MCF 10A (cell line): ENCODE measurements at places on chromosomes 1 and 21.

DNA sequence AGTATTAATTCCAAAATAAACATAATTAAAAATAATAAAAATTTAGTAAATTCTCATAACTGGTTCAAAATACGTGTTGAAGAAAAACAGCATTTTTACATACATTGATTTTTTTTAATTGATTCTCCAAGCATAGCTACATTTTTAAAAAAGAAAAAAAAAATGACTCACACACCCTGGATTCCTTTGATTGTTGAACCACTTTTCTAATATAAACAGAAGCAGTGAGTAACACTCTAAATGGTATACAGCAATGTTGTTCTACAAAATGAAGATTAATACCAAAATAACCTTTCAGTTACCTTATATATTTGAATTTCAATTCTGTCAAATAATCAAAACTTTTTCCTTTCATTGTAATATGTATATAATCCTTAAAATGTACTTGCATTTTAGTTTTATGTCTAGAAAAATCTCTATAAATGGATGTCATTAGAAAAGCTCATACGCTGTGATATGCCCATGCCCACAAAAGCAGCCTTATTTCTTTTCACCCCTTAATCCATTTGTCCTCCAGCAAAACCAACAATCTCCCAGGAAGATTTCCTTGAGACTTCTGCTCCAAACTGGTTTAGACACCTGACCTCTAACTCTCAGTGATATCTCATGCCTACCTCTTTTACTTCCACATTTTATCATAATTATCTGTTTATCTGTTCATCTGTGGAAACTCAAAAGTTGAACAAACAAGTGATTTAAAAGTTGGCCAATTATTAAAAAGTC lies 246.4 kb upstream of the NR5A2 start:
- DNase-seq, result peak; percentile 47

DNA sequence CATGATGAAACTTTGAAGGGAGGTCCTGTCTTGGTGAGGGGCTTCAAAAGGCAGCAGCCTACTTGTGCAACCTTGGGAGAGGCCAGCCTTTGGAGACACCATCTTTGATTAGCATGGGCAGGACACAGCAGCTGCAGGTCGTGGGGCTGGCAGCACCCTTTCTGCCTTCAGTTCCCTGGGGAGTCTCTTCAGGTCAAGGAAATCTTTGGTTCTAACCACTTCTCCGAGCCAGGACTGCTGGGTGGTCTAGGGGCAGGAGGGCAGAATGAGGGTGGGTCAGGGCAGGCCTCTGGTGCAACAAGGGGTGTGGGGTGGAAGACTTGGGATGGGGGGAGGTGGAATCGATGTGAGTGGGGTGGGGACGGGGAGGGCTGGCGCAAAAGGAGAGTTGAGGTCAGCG lies 269.7 kb downstream of the FOXD2 start:
- DNase-seq, result no peak

GRCh38 chr1:97332716-97333115 lies 588.1 kb downstream of the DPYD start:
- no peak for DNase-seq

- no peak for DNase-seq
Measured at GRCh38 chr1:247919952-247920351, at the start of gene OR2T8. OR2T8 (plus strand) TSS chr1:247920252; CDS start chr1:247921018, 766 bp downstream.

GRCh38 chr1:235637756-235638534 lies 11.6 kb downstream of the GNG4 start:
- DNase-seq, result no peak

GRCh38 chr1:171352554-171352953 lies 38.6 kb downstream of the FMO4 start:
- DNase-seq, result no peak

DNA sequence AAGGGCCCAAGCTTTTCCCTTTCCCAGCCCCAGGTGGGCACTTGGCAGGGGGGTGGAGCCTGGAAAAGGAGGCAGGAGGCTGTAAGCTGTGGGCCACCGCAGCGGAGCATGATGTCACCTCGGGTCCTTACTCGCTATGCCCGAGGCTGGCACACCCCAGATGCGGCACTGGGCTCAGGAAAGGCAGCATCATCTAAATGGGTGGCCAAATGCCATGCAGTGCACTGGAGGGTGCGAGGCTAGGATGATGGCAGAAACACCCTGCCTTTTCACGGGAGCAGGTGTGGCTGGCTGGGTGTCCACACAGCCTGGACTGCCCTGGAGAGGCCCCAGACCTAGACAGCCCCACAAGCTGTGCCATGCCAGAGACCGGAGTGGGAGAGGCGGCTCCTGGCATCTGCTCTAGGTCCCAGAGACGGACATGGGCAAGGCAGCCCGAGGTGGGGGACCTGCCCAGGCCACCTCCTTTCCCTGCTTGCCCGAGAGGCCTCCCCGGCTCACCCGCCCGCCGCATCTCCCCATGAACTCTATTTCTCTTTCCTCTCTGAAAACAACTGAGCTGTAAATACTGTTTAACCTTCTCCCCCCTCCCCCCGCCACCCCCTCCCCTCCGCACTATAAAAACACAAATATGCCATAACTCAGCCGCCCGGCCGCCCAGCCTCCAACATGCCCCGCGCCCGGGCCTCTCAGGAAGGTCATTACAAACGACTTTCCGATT lies 124.7 kb downstream of the CASZ1 start:
- DNase-seq, result no peak

DNA sequence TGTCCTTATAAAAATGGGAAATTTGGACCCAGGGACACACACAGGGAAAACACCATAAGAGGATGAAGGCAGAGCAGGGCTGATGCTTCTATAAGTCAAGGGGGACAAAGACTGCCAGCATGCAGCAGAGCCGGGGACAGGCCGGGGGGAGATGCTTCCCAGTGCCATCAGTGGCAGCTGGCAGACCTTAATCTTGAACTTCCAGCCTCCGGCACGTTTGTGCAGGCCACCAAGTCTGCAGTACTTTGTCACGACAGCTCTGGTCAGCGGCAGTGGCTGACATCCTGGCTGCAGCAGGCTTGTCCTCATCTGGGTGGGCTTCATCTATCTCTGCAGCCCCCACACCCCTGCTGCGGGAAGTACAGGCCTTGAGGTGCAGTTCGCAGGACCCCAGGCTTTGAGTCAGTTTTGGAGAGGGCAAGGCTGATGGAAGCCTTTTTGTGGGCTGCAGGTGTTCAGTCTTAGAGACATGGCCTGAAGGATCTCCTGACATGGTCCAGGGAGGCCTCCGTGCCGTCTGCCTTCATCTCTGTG lies 186.0 kb downstream of the DYRK1A start:
- DNase-seq, result no peak

DNA sequence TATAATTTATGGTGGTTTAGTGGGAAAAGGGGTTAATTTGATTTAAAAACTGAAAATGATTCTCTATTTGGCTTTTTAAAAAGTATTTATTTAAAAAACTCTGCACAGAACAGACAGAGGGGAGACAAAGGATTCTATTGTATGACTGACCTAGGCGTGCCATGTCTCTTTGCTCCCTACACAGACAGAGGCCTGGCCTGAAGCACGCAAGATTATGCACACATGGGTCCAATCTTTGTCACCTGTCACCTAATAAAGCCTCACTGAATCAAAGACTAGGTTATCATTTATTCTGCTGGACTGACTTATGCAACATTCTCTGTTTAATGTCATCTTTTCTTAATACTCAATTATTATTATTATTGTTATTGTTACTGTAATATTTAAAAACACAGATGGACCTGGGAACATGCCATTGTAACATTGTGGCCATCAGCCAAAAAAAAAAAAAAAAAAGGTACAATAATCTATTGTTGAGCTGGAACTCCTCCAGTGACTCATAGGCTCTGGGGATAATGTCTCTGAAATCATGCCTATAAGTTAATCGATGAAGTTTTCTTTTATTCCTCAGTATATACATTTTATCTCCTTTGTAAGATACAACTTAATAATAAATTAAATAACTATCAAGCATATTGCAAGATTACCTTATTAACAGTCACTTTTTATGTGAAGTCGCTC lies 112.1 kb downstream of the RUNX1 start:
- DNase-seq, result peak; percentile 35

DNA sequence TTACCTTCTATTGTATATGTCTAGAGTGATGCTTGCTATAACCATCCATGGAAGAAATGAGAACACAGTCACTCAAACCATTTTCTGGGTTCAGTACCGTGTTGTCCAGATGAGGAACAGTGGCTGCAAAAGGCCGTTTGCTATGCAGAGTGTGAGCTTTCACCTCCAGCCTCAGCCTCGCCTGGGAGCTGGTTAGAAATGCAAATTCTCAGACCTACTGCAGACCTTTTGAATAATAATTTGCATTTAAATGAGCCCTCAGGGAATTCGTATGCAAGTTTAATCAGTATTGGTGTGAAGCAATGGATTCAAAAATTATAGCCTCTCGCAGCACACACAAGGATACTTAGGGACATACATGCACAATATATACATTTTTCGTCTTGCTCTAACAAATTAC lies 24.1 kb downstream of the KCNJ15 start:
- no peak for DNase-seq

DNA sequence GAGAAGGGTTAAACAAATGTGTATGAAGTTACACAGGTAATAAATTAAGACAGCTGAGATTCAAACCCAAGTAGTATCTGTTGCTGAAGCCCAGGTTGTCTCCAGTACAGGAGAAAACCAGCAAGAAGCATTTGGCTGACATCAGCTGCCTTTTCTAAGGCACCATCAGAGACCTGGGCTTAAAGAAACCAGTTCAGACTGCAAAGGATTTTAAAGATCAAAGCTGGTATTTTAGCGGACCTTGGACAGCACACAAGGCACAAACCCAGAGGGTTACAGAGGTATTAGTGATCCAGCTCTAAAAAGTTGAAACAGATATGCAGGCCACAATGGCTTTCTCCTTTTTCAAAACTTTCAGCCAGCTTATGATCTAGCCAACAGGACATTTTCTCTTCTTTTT lies 23.4 kb downstream of the BEND5 start:
- no peak for DNase-seq

DNA sequence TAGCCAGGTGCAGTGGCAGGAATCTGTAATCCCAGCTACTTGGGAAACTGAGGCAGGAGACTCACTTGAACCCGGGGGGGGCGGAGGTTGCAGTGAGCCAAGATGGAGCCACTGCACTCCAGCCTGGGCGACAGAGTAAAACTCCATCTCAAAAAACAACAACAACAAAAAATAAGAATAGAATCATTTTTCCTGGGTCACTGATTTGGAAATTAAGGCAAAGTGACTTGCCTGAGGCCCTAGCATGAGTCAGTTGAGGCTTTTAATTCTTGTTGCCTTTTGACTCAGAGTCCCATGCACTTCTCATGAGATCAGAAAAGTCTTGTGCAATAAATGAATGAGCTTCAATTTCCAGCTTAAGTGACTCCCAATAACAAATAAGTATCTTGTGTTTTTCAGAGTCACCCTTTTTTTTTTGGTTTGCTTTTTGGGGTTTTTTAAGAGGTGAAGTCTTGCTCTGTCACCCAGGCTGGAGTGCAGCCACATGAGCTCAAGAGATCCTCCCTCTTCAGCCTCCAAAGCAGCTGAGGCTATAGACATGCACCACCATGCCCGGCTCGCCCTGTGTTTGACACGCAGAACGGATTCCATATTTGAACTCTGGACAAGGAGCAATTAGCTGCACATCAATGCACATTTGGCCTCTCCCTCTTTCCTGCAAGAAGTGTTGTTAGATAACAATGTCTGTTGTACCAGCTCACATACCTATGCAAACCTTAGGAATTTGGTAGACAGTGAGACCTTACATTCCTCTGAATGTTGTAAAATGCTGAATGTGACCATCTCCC lies 3.4 kb upstream of the PLEKHM2 start:
- DNase-seq, result peak; percentile 93

- no peak for DNase-seq
Measured at GRCh38 chr21:36700295-36700970, 1.5 kb downstream of the SIM2 start.

DNA sequence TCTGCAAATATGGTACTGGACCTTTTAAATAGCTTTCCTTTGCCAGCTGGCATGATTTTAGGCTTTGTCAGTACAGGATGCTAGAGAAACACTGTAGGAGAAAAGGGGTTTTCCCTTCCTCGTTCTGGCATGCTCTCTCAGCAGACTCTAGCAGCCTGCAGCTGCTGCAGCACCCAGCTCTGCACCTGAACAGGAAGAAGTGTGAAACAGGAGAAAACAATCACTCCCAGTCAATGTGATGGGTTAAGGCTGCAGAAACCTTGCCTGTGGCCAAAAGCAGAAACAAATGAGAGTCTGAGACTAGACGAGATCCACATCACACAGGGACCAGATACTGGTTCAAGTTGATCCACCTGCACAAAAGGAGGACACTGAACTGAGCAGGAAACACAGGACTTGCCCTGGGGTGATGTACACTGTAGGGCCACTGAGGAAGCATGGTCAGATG lies 21.2 kb downstream of the OVGP1 start:
- peak; percentile 65 for DNase-seq

DNA sequence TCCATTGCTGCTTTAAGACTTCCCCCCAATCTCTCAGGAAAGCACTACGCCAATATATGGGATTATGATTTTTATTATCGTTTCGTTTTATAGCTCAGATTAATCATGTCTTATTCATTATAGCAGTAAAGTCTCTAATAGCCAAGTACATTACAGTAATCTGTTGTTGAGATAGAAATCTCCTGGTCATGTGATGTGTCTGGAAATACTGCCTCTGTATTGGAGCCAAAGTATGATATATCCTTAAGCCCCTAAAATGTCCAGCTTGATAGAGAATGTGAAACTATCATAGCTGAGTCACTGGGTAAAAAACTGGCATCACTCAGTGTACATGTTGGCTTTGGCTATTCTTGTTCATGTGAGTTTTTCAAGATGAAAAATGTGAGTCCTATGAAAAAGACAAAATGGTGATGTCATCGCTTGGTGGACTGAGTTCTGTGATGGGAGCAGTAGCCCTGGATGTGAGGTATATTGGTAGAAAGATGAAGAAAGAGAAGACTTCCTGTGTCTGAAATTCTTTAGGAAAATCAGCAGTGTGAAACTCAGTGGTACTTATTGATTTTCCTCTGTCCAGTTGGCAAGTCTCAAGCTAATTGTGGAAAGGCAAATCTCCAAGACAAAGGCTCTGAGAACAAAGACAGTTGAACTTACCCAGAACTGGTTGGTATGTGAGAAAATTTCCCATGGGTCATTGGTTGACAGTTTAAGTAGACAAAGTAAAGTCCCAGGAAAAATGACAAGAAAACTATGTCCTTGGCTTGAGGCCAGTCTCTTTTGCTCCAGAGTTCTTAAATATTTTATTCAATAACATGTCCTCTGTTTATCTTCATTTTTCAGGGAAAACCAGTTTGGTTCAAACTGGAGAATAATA lies 76.2 kb downstream of the BRINP2 start:
- no peak for DNase-seq
